Right hindlimb (tissue), 1 donor: ENCODE measurements at places on chromosomes 16 and 17.

- no peak for DNase-seq
Observed at GRCh38 chr17:72952220-72952619, 140.3 kb downstream of the SLC39A11 start.

DNA sequence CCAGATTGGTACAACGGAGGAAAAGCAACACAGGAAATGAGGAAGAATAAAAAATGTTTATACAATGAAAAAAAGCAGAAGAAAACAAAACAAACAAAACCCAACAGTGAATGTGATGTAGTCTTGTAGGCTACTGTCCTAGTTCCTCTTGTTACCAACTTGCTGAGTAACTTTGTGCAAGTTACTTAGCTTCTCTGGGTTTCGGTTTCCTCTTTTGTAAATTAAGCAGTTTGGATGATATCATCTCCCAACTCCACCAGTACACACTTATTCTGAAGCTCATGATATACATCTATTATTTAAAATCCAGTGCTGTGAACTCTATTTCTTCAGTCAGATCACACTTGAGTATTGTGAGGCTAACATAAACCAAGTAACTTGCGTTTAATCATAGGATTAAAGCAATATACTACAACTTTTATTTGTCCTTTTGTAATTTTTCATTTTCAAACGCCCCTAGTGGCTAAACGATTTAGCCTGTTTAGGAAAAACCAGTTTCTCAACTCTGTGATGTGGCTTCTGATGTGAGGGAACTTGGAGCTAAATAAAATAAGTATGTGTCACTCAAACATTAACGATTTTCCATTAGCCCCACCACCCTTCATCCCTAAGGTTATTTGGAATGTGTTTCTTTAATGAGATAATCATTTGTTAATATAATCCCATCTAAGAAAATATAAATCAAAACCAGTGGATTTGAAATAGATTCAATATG lies 1.4 kb upstream of the UNK start:
- DNase-seq: no peak

DNA sequence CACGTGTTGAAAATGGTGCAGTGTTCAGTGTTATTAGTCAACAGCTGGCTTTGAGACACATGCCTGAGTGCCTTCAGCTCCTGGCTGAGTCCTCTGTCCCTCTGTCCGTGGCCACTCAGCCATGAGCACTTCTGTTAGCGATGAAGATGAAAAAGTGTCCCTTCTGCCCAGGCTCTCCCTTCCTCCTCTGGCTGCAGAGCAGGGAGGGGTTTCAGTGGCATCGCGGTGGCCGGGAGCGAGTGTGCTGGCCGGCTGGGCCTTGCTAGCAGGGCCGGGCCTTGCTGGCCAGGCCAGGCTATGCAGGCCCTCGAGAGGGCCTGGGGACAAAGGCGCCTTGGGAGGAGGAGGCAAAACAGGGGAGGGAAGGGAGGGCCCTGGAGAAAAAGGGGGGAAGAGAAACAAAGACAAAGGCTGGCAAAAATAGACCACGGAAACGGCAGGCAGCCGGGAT lies 47.7 kb downstream of the CMIP start:
- no peak for DNase-seq

GRCh38 chr17:35731239-35731916 lies at the start of gene RASL10B:
Gene RASL10B (plus strand): TSS chr17:35731639. CDS start chr17:35735185, 3,546 bp downstream.
- DNase-seq: peak; percentile 64

- no peak for DNase-seq
Observed at GRCh38 chr17:49814781-49815529, 26.5 kb downstream of the KAT7 start.

DNA sequence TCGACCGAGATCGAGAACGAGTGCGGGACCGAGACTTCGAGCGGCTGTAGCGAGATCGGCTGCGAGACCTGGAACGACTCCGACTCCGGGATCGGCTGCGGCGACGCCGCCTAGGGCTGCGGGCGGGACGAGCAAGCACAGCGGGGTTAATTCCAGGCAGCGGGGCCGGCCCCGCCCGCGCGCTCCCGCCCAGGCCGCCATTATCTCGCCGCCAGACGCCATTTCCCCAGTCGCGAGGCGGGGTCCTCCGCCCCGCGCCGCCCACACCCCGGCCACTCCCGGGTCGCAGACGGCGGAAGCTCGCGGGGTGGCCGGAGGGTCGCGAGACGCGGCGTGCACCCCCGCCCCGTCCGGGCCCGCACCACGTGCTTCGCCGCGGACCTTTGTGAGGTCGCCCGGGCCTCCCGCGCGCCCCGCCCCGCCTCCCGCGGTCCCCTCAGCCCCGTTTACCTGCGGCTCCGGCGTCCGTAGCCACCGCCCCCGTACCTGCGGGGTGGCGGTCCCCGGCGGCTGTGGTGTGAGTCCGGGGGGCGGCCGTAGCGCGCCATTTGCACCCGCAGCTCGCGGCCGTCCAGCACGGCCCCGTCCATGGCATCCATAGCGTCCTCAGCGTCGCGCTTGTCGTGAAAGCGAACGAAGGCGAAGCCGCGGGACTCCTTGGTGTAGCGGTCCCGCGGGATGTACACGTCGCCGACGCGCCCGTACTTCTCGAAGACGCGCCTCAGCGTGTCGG lies 616 bp downstream of the SRSF2 start:
- peak; percentile 86 for DNase-seq

DNA sequence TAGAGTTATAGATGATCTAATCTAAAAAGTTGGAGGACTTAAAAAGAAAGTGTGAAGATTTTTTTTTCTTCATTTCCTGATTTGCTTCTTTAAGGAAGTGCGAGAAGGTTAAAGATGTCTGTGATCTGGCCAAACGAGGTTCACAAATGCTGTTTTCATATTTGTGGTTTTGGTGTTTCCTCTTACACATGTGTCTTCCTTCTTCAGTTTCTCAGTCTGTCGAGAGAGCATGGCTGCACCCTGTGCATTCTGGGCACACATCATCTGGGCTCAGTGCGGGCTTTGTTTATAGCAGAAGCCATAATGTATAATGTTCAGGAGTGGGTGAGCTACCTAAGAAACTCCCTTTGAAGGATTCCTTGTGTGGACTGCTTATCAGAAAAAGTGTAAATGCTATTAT lies 260.4 kb upstream of the TBX2 start:
- no peak for DNase-seq

DNA sequence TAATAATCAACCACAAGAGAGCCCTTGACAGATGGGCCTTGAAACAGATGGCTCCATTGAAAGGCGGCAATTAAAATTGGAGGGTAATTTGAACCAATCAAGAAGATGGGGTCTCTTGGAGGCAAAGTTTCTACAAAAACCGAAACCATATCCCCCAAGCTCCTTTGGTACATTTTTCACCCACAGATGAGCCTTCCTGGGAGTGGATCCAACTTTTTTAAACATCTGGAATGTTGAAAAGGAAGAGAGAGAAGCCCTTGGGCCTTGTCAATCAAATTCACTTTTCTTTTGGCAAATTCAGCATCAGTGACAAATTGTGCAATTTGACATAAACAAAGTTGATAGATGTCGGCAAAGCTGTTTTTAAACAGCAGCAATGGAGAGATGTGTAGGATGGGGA lies 13.2 kb upstream of the NUP93 start:
- no peak for DNase-seq

DNA sequence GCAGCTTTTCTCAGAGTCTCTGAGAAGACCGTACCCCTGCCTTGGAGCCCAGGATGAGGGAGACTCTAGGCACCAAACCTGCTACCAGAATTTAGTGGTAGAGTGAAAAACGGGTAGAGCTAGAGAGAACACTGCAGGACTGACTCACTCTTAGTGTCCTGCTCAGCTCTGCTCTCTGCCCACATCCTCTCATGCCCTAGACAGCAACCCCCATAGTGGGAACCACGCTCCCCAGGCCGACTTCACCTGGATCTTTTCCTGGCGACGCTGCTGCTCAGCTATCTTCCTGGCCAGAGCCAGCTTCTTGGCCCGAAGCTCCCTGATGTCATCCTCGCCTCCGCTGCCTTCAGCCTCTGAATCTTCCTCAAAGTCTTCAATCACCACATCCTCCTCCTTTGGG lies 26.7 kb downstream of the HIC1 start:
- DNase-seq: no peak

DNA sequence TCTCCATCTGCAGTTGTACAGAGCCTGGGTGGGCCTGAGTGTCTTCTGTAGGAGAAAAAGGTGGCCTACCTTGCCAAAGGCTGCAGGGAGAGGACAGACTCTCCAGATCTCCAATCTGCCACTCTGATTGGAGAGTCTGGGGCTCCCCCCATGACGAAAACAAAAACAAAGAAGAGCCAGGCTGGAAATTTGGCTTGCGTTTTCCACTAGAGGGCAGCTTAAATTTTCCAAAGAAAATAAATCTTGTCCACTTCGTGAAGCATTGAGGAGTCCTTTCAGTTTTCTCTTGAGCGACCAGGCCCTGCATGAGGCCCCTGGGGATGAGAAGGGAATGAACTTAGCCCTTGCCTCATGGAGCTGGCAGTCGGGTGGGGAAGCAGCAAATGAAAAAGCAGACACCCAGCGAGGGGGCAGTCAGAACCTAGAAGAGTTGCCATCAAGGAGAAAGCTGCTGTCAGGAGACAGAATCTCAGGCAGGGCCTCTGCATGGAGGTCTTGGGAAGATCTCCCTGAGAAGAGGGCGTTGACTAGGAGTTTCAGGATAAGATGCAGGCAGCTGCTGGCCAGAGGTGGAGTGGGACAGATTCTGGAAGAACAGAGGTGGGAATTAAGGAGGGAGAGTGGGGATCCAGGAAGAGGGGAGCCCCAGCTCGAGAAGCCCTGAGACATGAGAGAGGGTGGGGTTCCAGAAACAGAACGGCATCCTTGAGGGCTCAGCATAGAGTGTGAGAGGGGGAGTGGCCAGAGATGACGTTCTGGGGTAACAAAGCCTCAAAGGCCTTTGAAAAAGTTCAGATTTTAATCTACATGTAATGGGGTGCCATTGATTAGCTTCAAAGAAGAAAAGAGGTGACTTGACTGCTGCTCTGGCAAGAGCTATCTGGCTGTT lies 8.4 kb upstream of the SHCBP1 start:
- no peak for DNase-seq

DNA sequence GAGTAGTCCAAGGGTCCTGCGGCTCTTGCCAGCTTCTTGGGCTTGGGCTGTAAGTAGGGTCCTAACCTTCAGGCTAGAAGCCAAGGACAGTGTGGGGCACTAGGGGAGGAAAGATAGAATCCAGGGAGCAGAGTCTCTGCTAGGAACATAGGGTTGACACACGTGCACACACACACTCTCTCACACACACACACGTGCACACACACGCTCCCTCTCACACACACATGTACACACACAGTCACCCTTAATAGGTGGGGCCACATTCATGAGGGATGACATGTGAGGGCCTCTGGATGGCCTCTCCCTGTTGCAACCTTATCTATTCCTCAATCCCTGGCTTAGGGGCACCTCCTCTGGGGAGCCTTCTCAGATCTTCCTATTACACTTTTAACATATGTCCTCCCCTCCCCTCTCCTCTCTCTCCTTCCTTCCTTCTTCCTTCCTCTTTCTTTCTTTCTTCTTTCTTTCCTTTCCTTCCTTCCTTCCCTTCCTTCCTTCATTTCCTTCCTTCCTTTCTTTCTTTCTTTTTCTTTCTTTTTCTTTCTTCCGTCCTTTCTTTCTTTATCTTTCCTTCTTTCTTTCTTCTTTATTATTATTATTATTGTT lies 3.1 kb downstream of the EPX start:
- DNase-seq: no peak

DNA sequence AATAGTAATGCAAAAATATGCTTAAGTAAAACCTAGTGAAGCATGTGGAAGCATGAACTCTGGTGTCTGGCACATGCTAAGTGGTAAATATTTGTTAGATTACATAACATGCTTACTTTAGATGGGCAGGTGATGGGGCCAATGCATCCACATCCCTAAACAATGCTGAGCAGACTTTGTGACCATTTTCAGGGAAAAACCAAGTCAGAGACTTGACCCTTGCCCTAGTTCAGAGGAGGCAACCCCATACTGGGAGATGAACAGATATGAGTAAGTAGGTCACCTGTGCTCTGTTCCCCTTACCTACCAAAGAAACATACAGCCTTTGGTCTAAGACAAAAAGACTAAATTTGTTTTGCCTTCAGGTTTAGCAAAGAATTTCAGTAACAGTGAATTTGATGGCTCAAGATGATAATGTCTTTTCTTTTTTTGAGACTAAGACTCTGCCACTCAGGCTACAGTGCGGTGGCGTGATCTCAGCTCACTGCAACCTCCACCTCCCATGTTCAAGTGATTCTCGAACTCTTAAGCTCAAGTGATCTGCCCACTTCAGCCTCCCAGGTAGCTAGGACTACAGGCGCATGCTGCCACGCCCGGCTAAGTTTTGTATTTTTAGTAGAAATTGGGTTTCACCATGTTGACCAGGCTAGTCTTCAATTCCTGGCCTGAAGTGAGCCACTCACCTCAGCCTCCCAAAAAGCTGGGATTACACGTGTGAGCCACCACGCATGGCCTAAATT lies 91.4 kb downstream of the HIC1 start:
- no peak for DNase-seq

DNA sequence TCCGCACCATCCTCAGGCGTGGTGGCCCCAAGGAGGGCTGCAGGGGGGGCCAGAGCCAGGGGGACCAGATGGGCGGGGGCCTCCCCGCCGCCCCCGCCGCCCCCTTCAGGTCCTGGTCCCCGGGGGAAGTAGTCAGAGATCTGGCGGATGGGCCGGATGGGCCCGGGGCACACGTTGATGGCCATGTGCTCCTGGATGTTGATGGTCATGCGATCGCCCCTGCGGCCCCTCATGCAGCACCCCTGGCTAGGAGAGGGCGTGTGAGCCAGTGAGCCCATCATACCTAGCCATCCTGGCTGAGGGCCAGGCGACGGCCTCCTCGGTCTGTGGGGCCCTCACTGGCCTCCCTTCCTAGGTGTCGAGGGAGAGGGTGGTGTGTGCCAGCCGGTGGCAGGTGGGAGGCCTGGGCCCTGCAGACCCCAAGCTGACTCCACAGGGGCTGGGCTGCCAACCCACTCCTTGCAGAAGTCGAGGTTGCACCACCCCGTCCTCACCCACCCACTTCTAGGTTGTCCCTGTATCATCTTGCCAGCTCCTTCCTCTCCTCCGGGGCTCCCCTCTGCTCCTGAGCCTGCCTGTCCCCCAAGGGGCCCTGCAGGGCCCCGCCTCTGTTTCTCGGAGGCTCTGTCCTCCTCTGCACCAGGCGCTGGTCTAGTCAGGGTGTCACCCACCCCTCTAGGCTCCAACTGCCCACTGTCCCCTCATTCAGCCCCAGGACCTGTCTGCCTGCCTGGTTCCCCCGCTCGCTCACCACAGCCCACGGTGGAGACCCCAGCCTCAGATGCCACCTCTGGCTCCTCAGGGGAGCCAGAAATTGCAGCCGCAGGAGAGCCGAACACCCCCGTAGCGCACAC lies 610 bp downstream of the DOC2A start:
- no peak for DNase-seq
